ENCODE measurements at places on chromosomes 16 and 17. TPM values are rescaled to one million over a fixed set of nuclear protein-coding genes. Genes with fewer than 3 reads are reported as not detected.

GRCh38 chr16:70730031-70730430 lies 44.2 kb upstream of the MTSS2 start:
- peak; percentile 77 for DNase-seq

- DNase-seq, result no peak
Observed at GRCh38 chr17:76004750-76005262, 4.2 kb downstream of the CDK3 start.

DNA sequence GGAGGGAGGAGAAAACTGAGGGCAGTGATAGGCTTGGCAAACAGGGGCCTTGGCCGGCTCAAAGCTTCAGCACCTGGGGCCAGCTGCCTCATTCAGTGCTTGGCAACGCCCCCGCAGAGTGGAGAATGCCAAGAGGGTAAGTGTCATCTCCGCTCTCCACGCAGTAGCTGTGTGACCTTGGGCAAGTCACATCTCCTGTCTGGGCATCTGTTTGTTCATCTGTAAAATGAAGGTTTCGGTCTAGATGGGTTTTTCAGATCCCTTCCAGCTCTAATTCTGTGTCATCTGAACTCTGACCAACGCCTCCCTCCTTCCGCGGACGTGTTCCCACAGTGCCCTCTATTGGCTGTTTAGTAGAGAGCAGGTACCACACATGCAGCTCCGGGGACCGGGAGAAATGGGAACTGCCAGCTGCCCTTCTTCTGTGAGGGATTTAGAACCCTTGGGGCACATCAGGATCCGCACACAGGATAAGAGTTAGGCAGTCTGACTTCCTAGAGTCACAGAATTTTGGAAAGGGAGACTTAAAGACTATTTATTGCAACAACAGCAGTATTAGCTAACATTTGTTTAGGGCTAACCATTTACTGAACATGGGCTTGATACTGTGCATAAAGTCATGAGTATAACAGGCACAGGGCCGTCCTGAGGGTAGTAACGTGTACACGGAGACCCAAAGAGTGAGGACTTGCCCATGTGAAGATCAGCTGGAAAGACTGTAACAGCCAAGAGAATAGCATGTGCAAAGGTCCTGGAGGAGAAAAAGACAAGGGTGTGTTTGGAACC lies 26.8 kb downstream of the GP2 start:
- peak; percentile 38 for DNase-seq

Gene GNGT2
- total RNA-seq, result 0.89 TPM

Gene NFATC3
- total RNA-seq, result 39.0 TPM

DNA sequence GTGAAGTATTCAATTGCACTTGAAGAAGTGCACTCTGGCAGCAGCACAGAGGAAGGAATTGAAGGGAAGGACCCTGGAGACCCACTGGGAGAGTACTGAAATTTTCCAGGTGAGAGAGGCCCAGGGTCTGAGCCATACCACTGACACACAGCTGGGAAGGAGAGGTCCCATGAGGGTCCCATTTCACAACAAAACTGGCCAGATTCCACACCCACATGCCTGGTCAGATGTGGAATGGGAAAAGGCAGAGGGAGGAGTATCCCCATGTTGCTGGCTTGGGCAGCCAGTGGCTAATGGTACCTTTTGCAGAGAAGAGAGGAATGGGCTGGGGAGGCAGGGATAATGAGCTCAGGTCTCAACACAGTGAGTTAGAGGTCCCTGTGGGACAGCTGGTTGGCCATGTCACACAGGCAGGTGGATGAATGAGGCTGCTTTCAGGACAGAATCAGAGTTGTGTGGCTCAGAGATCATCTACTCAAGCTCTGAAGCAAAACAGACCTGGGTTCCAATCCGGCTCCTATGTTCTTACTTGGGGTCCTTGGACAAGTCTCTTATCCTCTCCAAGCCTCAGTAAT lies 26.2 kb upstream of the NGFR start:
- DNase-seq, result peak; percentile 38

Gene RAPGEFL1
- 2.4 TPM for total RNA-seq

Measured in muscle of leg (tissue), 16 donors.